ENCODE measurements at places on chromosomes 5 and 9.

DNA sequence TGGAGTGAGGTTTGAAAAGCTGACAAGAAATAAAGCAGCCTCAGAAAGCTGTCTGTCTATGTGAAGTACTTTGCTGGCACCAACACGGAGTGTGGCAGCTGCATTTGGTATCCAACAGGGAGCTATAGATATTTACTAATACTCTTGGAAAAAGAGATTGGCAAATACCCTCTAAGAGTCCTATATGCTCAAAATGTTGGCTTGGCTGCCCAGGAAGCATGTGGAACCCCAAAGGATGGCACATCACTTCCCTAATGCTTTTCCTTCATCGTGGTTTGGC is 398.3 kb downstream of the TLE4 start:
- DNase-seq = no peak

DNA sequence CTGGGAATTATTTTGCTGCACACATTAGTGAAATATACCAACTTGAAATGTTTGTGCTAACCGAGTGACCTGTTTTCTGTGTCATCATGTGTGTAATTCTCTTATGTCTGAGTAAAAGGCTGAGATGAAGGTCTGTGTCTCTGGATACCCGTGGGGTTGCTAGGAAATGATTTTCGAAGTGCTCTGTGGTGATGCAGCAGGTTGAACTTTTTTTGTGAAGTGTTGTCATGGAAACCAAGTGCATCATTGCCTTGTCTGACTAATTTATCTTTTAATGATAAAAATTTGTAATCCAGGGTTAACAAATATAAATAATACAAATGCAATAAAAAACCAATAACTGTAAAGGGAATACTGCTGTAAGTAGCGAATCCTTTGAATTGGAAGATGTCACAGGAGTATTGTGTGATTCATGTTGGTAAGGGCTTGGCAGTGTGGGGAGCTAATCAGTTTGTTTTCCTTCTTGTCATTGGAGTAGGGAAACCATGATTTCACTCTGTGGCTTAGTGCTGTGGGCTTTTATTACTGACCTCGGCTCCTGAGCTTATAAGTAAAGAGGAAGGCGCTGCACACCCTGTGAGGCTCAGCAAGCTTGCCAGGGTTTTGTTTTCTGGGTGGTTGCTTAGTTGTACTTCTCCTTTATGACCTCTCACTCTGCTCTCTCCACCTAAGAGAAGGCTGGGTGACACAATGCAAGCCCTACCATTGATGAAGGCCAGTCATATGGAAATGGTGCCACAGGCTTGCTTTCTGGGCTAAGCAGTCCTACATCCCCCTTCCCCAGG is 22.3 kb downstream of the PDE8B start:
- no peak for DNase-seq

DNA sequence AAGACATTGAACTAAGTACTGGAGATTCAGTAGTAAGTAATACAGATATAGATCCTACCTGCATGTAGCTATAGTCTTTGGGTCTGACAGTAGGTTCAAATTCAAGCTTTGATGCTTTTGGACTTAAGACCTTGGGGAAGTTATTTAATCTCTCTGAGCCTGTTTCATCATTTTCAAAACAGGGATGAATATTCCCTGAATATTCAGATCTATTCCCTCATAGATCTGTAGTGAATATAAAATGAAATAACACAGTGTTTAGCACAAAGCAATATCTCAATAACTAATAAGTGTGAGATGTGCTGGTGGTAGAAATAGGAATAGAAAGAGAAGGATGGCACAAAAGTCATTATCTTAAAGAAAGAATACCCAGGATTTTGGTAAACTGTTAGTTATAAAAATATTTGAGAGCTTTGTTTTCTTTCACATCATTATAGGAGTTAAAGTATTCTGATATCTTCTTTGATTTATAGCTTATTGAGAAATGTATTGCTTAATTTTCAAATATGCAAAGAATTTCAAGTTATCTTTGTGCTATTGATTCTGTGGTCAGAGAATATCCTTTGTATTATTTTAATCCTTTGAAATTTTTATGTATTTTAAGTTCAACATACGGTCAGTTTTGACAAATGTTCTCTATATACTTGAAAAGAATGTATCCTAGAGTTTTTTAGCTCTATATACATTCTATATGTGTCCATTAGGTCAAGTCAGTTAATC is 11.4 kb upstream of the RANBP3L start:
- no peak for DNase-seq

GRCh38 chr5:151537044-151537443 is 54.1 kb downstream of the FAT2 start:
- DNase-seq = no peak

GRCh38 chr5:159189310-159189709 is 20.0 kb downstream of the RNF145 start:
- no peak for DNase-seq

DNA sequence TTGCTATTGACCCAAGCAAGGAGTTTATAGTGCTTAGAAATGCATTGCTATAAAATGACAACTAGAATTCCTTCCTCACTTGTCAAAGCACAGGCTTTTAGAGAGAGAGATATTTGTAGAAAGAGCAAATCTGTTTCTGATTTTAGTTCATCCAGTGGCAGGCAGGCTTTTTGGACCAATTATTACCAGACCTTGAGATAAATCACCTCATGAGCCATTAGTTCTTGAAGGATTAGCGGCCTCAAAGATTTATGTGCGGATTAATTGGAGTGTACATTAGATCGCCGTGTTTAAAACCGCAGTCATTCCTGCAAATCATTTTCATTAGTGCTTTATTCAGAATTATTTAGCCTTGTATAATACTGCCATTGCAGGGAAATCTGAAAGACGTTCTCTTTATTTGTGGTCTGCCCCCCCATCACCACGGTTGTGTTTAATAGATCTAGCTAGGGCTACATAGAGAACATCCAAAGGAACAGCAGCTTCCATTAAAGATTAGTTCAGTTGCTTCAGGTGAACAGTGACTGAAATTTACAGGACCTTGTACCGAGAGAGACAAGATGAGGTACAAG is 28.8 kb upstream of the TJP2 start:
- DNase-seq = no peak

Data from amniotic stem cell (primary cell).